ENCODE measurements at places on chromosomes 3 and 15. TPM values are rescaled to one million over a fixed set of nuclear protein-coding genes. Genes with fewer than 3 reads are reported as not detected.

CHST13 gene
- not detected for total RNA-seq

CIB2 gene
- total RNA-seq = 2.4 TPM

SERINC4 gene
- 0.09 TPM for total RNA-seq

LXN gene
- 263 TPM for total RNA-seq

MNS1 gene
- total RNA-seq = 1.1 TPM

GPR62 gene
- total RNA-seq = 0.09 TPM

RLBP1 gene
- not detected for total RNA-seq

SLC15A2 gene
- total RNA-seq = 0.14 TPM

LRRC3B gene
- not detected for total RNA-seq

CHRNA3 gene
- total RNA-seq = not detected

FAM81A gene
- 0.18 TPM for total RNA-seq
